ENCODE measurements at places on chromosomes 12 and 14.

- DNase-seq, result no peak
Observed at GRCh38 chr12:66765204-66765603, 86.3 kb upstream of the GRIP1 start.

- DNase-seq, result peak; percentile 45
Observed at GRCh38 chr12:14716848-14717444, 20.5 kb upstream of the GUCY2C start.

DNA sequence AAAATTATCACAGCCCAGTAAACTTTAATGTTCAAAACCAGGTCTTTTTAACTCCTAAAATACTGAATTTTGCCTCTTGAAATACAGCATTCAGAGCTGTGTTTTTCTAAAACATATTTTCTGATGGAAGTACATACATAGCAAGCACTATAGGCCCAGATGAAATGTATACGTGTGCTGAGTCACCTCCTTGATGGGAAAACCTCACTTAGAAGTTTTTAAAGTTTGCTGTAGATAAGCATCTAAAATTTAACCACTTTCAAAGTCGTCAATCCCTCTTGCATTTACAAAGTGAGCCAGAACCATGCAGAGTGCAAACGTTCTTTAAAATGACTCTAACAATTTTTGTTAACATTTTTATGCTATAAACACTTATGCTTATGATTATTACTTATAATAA, 618.8 kb downstream of the RPS29 start:
- DNase-seq, result no peak

- DNase-seq, result no peak
Observed at GRCh38 chr12:132618683-132619043, at the start of gene P2RX2. Gene P2RX2 (plus strand): TSS chr12:132618776. CDS start chr12:132618817, 41 bp downstream.

GRCh38 chr12:16348435-16349130, 1.1 kb downstream of the MGST1 start:
- no peak for DNase-seq

- DNase-seq, result no peak
Observed at GRCh38 chr14:77409131-77409533, 14.2 kb downstream of the NOXRED1 start.

DNA sequence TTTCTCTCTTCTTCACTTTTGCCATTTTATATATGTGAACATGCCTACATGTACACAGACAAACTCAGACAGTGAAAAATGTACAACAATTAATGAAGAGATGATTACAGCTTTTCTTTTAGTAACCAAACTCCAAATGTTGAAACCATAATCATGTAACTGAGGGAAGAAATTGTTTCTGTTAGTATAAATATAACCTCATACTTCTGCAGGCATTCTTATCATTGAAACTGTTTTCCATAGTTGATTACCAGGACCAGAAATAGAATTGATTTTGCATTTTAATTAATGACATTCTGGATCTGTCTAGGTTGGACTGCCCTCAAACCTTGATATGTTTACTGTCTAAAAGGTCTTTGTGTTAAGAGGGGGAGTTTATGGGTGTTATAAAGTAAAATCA, 3.2 kb downstream of the ANO4 start:
- no peak for DNase-seq

All from stimulated activated CD4-positive, alpha-beta T cell treated with anti-CD3 and anti-CD28 coated beads, Interleukin-2, amount 100 ng/mL, for 24 hours (primary cell).